ENCODE measurements at places on chromosomes 3 and 15.

GRCh38 chr15:40352281-40352901 lies 1.6 kb downstream of the PHGR1 start:
- DNase-seq: no peak

- DNase-seq: no peak
Observed at GRCh38 chr3:70069557-70069956, 70.0 kb downstream of the SAMMSON start.

DNA sequence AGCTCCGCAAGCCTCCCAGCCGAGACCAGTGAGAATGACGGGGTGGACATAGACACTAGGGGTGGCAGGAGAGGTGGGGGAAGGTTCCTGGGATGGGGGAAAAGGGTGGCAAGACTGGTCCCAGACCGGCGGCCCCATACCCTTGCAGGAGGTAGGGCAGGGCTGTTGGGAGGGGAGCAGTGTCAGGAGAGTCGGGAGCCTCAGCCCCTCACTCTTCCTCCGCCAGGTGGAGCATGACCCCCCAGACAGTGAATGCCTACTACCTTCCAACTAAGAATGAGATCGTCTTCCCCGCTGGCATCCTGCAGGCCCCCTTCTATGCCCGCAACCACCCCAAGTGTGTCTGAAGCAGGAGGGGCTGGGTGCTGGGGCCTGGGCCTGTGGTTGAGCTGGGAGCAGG lies 8.7 kb upstream of the PSMD2 start:
- no peak for DNase-seq

GRCh38 chr3:148924562-148924961 lies 59.5 kb downstream of the CPA3 start:
- DNase-seq: no peak

DNA sequence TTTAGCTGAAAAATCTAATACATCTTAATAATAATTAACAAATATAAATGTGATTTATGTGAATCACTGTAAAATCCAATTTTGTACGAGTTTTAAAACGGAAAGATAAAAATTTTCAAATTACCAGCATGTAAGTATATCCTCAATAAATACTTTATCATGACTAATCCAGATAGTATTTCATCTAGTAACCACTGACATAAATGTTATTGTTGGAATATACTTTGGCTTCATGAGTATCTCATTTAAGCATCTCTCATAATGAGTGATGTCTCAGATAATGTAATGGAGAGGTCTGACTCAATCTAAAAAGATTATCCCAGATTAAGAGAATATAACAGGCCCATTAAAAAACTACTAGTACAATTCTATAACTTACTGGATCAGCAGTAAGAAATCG lies 216.3 kb downstream of the STAG1 start:
- no peak for DNase-seq

- no peak for DNase-seq
Observed at GRCh38 chr3:155741101-155741500, 3.8 kb downstream of the PLCH1 start.

DNA sequence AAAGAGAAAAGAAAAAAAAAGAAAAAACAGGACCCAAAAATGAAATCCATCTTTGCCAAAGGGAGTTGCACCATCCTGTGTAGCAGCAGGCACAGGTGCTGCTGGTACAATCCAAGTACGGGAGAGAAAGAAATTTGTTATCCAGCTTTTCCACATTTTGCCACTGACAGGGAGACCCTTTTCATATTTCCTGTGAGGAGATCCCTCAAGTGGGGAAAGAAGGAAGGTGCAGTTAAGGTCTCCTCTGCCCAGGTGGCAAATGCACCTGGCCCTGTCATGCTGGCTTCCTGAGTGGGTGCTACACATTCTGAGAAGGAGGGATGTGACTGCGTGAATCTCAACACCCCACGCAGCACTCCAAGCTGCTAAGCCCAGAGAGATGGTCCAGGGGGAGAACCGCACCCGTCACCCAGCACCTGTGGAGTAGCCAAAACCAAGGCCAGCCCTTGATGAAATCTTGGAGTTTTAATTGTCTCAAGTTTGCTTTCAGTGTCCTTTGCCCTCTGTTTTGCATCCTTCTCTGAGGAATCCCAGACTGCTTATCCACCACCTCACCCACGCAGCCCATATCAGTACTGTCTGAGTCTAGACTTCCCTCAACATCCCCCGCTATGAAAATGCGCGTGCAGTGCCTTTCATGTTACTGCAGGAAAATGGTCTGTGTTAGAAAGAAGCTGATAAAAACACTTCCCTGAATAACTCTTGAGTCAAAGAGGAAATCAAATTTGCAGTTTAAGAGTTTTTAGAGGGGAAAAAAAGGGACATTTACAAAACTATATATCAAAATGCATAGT lies 141.9 kb upstream of the THBS1 start:
- no peak for DNase-seq

DNA sequence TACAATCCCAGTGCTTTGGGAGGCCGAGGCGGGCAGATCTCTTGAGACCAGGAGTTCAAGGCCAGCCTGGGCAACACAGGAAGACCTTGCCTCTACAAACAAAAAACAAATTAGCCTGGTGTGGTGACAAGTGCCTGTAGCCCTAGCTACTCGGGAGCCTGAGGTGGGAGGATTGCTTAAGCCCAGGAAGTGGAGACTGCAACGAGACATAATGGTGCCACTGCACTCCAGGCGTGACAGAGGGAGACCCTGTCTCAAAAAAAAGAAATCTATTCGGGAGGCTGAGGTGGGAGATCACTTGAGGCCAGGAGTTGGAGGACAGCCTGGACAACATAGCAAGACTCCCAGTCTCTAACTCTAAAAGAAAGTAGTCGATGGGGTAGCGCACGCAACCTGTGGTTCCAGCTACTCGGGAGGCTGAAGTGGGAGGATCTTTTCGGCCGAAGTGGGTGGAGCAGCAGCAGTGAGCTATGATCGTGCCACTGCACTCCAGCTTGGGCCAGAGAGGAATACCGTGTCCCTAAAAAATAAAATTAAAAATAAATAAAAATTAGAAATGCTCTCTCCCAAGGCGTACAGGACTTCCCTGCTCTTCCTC lies 775 bp downstream of the C3orf33 start:
- DNase-seq: no peak

DNA sequence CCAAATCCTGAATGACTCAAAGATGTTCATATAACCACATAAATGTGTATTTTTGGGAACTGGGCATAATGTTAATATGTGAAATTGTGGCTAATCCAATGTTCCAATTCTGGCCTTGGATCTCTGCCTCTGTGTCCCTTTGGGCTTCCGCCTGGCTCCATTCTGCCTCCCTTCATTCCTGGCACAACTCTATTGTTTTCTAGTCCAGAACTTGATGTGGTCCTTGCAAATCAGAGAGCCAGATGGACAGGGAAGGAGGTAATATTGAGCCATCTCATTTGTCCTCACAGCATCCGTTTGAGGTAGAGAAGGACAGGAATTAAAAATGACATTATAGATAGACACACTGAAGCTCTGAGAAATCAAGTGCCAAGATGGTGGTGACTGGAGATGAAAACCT lies 355.7 kb upstream of the TBL1XR1 start:
- DNase-seq: no peak

- no peak for DNase-seq
Observed at GRCh38 chr3:41117398-41117870, 81.9 kb upstream of the CTNNB1 start.

GRCh38 chr3:73107215-73107614 lies 45.8 kb downstream of the EBLN2 start:
- DNase-seq: no peak

GRCh38 chr3:35241236-35241635 lies 398.1 kb upstream of the ARPP21 start:
- DNase-seq: no peak

DNA sequence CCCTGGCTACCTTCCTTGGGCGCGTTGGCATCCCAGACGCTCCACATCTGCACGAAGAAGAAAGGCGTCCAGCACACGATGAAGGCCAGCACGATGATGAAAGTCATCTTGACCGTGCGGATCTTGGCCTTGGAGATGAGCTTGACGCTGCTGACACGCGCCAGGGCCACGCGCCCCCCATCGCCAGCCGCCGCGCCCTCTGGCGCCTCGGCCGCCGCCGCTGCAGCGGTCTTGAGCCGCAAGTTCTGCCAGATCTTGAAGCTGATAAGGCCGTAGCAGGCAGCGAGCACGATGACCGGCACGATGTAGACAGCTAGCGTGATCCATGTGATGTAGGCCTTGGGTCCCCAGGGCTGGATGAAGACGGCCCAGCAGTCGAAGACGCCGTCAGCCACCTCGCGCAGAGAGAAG lies 2.2 kb downstream of the OXTR start:
- DNase-seq: no peak

DNA sequence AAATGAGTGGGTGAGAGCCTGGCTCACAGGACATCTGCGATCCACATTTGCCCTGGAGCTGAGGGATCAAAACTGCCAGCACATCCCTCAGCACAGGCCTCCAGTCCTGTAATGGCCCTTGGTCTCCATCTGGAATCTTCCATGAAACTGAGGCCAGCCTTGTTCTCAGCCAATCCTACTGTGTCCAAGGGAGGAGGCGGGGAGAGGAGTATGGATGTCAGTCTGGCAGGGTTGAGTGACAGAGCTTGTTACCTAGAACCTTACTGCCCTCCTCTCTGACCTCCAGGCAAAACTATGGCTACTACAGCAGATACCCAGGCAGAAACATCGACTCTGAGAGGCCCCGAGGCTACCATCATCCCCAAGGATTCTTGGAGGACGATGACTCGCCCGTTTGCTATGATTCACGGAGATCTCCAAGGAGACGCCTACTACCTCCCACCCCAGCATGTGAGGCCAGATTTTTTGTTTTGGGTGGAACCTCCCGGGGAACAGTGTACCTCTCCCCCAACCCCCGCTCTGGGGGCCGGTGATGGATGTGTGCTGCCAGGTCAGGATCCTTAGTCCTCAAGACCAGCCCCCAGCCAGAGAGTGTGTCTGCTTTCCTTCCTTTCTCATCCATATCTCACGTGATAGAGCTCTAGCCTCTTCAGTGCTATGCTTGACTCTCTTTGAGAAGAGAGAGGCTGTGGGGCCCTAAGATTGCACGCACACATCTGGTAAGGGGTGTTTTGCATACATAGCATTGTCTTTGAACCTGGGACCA lies 41.3 kb downstream of the CHDH start:
- DNase-seq: no peak

DNA sequence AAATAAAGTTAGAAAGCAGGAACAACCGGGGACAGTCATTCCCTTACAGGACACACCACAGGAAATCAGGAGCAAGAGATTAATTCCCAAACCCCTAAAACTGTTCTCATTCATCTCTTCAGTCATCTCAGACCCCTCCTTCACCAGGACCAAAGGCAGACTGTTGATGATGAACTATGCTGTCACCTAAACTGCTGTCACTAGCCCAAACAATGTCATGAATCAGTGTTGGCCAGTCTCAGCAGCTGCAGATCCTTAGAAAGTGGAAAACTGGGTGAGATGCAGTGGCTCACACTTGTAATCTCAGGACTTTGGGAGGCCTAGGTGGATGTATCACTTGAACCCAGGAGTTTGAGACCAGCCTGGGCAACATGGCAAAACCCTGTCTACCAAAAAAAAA lies 909.6 kb downstream of the ROBO1 start:
- DNase-seq: no peak

DNA sequence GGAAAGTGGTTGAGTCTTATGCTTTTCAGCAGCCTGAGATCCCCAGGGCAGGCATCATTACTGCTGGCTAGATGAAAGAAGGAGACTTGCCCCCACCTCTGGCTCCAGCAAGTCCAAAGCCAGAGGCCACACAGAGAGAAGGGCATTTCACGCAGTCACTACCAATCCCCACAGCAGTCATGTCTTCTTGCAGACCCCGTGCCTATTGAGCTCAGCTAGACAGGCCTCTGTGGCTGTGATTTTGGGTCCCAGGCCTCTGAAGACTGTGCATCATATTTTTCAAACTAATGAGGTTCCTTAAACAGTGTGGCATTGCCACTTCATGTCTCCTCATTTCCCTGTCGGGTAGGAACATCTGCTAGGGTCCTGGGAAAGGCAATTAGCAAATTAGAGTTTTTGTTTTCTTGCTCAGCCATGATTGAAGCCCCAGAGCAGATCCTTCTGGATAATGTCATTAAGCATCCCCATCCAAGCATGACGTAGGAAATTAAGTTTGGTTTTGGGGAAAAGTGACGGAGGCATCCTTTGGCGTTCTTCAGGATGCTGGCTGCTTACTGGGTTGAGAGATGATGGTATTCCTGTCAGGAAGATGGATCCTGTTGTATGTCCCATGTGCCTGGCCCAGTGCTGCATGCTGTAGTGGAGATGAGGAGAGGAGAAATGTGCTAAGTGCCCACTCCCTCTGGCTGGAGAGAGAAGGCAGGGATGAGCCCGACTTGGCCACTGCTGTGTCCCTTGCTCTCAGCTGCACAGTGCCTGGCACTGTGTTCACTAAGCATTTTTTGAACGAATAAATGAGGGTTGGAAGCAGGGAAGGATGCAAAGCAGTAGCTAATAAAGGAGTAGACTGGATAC lies 7.0 kb downstream of the SPSB4 start:
- no peak for DNase-seq

DNA sequence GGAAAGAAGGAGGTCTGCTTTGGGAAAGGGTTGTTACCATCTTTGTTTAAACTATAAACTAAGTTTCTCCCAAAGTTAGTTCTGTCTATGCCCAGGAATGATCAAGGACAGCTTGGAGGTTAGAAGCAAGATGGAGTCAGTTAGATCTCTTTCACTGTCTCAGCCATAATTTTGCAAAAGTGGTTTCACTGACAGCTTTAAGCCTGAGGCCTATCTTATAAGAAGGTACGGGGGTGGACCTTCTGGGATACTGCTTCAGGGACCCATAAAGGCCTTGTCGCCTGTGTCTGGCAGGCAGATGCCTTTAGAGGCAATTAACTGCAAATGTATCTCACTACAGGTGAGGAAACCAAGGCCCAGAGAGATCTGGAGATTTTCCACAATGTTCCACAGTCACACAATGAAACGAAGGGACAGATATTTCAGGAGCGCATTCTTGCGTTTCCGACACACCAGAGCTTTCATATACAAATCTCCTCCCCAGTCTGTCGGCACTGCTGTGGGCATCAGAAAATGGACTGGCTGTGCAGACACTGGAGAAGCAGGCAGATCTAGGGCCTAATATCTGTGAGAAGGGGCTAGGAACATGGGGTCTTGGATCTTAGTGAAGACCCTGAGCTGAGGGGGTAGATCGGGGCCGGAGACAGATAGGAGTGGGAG lies 169.5 kb upstream of the SMAD3 start:
- DNase-seq: no peak

- no peak for DNase-seq
Observed at GRCh38 chr3:64129581-64129980, 95.7 kb downstream of the PRICKLE2 start.

DNA sequence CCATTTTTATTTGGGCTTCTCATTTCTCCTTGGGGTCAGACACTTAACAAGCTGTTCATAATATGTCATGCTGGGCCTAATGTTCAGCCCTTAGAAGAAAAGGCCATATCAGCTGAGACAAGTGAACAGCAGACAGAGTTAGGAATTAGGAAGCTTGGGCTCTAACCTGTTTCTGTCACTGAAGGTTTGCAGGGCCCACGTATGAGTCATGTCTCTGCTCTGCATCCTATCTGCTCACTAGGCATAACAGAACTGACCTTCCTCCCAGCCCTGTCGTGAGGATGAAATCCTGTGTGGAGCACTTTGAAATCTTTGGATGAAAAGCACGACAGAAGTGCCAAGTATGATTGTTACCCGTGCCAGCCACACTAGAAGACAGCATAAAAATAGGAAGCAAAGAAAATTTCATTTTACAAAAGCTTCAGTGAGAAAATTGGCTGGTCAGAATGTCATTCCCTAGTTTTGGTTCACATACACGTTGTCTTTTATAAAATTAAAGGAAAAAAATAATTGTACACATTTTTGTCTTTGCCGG lies 26.5 kb upstream of the CD47 start:
- no peak for DNase-seq

- no peak for DNase-seq
Observed at GRCh38 chr3:115232167-115232566, 85.1 kb upstream of the ZBTB20 start.

Measured in NCI-H1694 (cell line).